ENCODE measurements at places on chromosomes 12 and 14.

DNA sequence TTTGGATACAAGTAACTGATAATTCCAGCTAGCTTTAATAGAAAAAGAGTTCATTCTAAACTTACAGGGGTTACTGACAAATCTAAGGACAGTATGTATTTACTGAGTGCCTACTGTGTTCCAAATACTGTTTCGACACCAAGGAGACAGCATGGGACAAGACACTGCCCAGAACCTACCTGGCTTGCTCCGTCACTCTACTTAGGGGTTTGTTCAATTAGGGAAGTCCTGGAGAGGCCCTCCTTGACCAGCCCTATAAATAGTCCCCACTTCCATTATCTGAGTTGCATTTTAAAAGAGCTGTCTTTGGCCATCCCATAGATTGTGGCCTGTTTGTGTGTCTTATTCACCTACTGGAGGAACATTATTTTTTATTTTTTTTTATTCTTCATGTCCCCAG lies 129.5 kb upstream of the ATF1 start:
- DNase-seq, result no peak

- no peak for DNase-seq
Observed at GRCh38 chr12:49126852-49127763, 4.1 kb downstream of the TUBA1B start.

- no peak for DNase-seq
Observed at GRCh38 chr12:51520576-51521325, 70.3 kb upstream of the SCN8A start.

GRCh38 chr12:89129167-89129870 lies 223.0 kb downstream of the DUSP6 start:
- no peak for DNase-seq

DNA sequence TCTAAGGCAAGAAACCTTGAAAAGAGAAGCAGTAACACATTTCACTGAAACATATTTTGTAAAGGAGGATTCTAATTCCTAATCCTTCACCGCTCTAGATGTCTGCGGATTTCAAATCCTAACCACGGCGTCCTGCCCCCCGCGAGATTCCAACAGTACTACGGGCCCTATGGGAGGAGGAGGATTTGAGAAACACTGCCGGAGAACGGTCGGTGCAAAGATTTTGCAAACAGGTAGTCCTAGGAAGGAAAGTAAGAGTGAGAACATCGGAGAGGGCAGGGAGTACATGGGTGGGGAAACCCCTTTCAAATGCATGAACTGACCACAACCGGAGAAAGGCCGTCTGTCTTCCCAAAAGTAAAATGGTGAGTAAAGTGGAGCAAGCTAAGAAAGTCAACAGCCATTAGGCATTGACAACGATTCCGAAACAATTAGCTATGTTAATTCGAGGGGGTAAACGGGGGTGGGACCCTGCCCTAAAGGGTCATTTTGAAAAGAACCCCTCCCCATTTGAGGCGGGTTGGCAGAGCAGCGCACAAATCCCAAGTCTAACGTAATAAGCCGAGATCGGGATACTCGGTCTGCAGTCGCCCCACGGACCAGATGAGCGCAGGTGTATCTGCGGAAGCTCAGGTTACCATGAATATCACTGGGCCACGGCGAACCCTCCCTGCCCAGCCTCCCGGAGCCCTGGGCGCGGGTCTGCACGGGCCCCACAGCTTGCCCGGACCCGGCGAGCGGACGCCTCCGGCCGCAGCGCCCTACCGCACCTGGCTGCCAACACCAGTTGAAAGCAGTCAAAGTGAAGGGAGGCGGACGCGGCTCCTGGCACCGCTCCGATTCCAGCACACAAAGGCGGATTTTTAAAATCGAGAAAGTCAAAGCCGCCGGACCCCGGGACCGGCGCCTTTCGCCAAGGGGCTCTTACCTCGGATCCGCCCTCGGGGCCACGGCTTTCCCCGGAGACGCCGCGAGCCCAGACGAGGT lies 662 bp downstream of the EPS8 start:
- peak; percentile 49 for DNase-seq

- DNase-seq, result no peak
Observed at GRCh38 chr14:20998674-20999366, at the start of gene SLC39A2. TSS of gene SLC39A2 (plus strand) at chr14:20999293. CDS start at chr14:20999447, 154 bp downstream.

DNA sequence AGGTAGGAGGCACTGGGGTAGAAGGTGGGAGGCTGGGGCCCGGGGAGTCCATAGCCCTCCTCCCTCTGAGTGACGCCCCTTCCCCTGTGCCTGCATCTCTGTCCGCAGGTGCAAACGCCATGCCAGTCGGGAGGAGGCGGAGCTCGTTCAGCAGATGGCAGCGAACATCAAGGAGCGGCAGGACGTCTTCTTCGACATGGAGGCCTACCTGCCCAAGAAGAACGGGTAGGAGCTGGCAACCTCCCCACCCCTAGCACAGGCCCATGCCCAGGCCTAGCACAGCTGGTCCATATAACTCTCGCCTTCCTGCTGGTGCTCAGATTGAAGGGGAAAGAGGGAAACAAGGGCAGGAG lies 35.6 kb downstream of the TMEM120B start:
- DNase-seq, result no peak
